ENCODE measurements at places on chromosomes 7 and 10.

- no peak for DNase-seq
Observed at GRCh38 chr10:69469976-69470375, 18.7 kb downstream of the TSPAN15 start.

DNA sequence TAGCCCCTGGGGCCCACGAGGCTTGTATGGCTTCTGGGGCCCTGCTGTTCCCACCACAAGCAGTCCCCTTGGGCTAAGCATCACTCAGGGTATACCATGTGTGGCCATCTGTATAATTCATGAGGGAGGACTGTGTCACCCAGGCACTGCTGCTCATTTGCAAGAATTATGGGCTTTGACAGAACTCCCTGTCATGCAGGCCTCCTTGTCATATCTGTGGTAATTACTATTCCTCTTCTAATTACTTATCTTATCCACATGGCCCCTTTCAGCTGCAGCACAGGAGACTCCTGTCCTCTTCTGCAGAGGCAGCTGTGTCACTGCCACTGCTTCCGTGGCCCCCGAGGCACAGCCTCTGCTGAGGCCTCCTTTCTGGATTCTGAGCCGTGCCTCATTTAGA is 46.3 kb downstream of the LRMDA start:
- no peak for DNase-seq

- DNase-seq: no peak
Observed at GRCh38 chr7:66301737-66302136, 96.6 kb downstream of the TPST1 start.

DNA sequence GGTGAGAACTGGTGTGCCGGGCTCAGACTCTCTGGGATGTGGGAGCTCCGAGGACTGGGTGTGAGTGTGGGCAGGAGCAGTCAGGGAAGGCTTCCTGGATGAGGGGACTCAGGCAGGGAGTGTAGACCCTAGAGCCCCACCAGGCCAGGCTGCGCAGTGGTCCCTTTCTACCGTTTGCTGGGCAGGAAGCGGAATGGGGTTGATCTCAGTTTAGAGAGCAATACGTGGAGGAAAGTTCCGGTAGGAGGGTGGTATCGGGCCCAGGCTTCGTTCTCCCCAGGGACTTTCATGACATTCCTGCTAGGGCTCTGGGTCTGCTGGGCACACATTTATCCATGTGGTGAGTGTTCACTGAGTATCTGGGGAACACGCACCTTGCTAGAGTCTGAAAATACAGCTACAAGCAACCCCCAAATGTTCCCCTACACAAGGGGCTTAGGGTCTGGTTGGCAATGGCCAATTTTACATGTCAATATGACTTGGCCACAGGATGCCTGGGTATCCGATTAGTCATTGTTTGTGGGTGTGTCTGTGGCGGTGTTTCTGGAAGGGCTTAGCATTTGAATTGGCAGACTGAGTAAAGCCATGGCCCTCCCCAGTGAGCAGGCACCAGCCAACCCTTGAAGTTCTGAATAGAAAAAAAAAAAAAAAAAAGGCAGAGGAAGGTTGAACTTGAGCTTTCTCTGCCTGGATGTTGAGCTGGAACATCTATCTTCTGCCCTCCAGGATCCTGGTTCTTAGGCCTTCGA is 20.8 kb downstream of the GHRHR start:
- DNase-seq: no peak

GRCh38 chr10:90738885-90739284 is 119.0 kb downstream of the HTR7 start:
- DNase-seq: no peak

DNA sequence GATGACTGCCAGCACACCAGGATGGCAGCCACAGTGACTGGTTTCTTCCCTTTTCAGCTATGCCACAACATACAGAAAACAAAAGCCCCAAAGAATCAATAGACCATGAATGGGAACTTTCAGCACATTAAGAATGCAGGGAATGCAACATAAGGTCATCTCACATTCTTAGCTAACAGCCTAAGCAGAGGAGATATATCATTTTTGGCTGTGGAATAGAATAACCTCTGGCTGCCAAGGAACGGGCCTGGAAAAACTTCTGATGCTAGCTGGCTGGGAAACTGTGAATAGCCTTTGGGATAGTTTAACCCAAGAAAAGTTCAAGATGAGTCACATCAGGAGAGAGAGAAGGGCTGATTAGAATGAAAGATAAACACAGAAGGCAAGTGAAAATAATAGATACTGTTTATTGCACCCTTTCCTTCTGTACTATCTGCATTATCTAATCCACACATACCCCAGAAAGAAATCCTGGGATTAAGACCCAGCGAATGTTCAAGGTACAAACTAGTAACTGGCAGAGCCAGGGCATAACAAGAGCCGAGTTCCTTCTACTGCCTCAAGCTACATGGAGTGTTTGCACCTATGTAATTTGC is 169.2 kb downstream of the SEMA3A start:
- no peak for DNase-seq

- no peak for DNase-seq
Observed at GRCh38 chr7:113142385-113143119, 24.2 kb upstream of the SMIM30 start.

- no peak for DNase-seq
Observed at GRCh38 chr7:95330961-95331337, 6.6 kb upstream of the PON1 start.

DNA sequence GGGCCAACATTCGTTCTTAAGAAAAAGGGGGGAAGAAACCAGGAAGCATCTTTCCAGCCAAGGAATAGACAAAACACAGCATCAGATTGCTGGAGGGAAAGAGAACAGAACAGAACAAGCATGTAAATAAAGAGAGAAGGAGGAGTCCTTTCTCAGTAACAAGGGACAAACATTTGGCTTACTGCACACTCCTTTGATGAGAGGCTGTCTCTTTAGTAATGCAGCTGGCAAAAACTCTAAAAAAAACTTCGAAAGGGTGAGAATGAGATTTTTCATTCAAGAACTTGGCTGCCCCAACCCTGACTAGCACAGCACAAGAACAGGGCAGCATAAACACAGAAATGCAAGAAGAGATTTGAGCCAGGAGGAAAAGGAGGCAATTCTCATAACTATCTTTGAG is 38.9 kb upstream of the IL6 start:
- no peak for DNase-seq

GRCh38 chr7:27958933-27959548 is 219.1 kb downstream of the TAX1BP1 start:
- no peak for DNase-seq

DNA sequence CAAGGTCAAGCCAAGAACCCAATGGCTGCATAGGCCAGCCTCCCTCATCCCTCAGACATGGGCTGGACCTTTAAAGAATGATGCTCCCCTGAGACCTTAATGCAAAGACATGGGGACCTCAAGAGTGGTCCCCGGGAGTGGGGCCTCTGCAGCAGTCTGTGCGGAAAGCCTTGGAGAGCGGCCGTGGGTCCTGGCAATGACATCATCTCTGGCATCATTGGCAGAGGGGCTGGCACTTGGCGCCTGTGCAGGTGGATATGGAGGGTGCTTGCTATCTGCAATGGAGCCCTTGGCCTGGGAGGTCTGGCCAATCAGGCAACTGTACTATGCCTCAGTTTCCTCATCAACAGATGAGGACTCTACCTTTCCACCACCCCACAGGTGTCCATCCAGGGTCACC is 365.5 kb upstream of the MKI67 start:
- no peak for DNase-seq

DNA sequence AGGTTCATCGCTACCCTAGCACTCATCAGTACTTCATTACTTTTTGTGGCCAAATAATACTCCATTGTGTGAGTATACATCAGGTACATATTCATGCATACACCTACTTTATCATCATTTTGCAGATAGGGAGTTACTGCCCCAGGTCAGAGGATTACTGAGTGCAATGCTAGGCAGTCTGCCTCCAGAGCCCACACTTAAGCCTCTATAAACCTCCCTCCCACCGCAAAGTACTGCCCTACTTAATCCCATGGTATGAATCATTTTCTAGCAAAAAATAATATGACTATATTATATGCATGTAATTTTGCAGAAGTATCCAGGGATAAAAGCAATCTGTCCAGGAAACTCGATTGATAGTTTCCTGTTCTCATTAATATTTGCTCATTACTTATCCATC is 194.3 kb downstream of the GRID1 start:
- no peak for DNase-seq

DNA sequence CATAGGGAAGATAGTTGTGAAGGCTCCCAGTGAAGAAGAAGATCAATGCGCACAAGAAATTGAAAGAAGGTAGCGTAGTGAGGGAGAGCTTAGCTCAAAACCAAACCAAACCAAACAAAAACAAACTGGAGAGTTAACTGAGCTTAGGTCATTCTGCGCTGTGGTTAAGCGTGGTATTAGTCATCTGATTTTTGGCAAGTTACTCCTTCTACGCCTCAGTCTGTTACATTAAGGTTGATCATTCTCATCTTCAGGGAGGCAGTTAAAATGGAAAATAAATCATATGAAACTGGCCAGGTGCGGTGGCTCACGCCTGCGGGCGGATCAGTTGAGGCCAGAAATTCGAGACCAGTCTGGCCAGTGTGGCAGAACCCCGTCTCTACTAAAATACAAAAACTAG is 259.7 kb downstream of the EXOC4 start:
- no peak for DNase-seq

DNA sequence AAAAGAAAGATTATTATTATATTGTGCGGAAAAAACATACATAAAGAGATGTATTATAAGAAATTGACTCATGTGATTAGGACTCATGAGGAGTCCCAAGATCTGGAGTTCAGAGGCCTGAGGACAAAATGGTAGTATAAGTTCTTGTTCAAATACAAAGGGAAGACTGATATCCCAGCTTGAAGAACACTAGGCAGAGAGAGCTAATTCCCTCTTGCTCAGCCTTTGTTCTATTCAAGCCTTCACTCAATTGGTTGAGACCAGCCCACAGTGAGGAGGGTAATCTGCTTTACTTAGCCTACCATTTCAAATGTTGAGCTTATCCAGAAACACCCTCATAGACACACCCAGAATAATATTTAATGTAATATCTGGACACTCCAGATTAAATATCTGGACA is 1683.8 kb downstream of the REEP3 start:
- no peak for DNase-seq

GRCh38 chr10:12727832-12728215 is 273.7 kb downstream of the CCDC3 start:
- no peak for DNase-seq

GRCh38 chr10:70814126-70814525 is 1.6 kb upstream of the SGPL1 start:
- no peak for DNase-seq

DNA sequence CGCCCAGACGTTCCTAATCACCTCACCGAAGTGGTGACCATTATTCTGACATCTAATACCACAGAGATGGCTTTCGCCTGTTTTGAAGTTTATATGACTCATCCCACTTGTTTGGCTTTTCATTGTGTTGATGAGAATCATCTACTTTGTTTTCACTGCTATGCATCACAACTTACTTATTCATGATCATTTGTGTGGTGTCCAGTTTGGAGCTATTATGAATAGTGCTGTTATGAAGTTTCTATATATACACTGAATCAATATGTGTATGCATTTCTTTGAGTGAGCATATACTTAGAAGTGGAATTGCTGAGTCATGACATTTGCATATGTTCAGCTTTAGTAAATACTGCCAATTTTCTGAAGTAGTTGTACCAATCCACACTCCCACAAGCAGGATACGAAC is 38.6 kb upstream of the TNKS2 start:
- DNase-seq: no peak

DNA sequence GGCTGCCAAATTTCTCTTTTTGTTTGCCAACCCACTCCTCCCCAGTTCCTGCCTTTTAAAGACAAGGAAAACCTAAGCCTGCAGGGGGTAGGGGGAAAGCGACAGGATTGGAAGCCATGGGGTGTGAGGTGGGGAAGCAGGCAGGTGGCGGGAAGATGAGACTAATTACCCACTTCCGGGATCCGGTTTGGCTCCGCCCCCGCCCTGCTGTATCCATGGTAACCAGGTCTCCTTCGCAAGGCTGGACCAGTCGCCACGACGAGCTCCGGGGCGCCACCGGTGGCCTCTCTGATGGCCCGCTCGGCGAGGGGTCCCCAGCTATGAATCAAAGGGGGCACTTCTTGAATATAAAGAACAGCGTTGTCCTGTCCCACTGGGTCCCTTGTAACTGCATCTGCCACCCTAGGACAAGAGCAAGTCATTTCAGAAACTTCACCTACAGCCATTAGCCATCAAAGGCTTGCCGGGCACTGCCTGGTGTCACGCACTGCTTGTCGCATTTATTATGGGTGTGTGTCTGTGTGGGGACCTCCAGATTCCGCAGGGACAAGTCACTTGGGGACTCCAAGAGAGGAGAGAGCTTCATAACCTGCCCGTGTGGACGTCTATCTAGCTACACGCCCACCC is 55.4 kb upstream of the LMTK2 start:
- DNase-seq: no peak

GRCh38 chr10:73995035-73995358 is 2.9 kb upstream of the VCL start:
- no peak for DNase-seq

DNA sequence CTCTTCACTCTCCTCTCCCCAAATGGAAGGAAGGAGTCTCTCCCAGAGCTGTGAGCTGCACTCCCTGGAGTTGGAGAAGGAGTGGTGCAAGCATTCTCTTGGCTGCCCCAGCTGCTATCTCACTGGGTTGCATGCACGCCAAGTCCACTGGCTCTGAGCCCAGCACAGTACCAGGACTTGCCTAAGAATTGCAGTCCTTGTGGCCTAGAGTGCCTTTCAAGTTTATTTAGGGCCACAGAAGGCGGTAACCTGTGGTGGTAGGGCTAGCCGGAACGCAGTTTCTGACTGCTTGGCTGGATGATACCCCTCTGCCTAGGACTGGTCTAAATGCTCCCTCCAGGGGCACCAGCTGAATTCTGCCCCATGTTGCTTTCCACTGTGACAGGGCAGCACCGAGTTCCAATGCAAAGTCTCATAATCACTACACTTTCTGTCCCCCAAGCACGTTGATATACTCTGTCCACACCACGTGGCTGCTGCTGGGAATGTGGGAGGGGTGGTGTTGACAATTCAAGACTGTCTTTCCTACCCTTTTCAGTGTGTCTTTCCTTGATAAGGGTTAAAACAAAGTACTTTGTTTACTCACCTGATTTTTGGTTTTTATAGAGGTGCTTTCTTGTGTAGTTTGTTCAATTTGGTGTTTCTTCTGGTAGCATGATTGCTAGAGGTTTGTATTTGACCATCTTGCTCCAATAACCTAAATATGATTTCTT is 57.0 kb downstream of the PHTF2 start:
- no peak for DNase-seq

- no peak for DNase-seq
Observed at GRCh38 chr7:27312820-27313219, 70.2 kb downstream of the EVX1 start.

DNA sequence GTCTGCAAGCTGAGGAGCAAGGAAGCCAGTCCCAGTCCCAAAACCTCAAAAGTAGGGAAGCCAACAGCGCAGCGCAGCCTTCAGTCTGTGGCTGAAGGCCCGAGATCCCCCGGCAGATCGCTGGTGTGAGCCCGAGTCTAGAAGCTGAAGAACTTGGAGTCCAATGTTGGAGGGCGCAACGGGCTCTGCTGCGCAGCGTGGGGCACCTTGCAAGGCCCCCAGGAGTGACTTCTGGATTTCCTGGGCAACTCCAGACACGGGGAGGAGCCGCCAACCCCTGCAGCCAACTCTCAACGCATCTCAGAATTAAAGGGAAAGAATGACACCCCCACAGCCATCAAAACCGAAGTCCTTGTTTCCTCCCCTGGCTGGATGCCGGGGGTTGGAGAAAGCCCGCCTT is 18.8 kb upstream of the PROSER2 start:
- DNase-seq: no peak
